H9 (cell line): ENCODE measurements at places on chromosomes 7 and 10.
A peak's percentile ranks its signal among the peaks of the same experiment; 100 is the strongest.

DNA sequence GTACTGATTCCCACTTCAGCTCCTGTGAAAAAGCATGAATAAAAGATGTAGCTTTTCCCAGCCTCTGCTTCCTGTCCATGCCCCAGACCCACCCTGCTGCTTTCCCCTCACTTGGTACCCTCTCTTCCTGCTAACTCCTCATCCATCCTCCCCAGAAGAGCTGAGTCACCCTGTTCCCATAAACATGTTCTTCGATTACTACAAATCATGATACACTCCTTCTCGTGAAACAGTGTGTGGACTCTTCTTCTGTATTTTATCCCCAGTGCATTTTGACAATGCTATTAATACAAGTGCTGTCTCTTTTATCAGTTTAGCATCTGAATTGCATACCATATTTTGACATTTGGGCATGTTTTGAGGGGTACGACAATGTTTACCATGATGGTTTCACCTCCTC, 45.8 kb upstream of the SORBS1 start:
- DNase-seq: no peak

DNA sequence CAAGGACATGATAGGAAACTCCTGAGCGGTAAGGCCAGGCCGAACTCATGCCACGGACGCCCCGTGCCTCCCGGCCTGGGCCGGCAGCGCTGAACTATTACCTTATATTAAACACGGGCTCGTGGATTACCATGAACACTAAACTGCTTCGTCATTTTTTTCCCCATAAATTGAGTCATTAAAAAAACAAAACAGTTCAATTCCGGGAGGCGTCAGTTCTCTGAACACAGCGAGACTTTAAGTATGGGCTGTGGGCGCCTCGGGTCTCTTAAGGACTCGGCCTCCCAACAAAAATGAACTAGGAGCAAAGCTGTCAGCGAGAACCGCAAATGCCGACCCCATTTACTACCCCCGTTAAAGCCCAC, 519 bp downstream of the PITRM1 start:
- no peak for DNase-seq

- DNase-seq: no peak
Observed at GRCh38 chr7:107474104-107474521, 4.3 kb downstream of the GPR22 start.

DNA sequence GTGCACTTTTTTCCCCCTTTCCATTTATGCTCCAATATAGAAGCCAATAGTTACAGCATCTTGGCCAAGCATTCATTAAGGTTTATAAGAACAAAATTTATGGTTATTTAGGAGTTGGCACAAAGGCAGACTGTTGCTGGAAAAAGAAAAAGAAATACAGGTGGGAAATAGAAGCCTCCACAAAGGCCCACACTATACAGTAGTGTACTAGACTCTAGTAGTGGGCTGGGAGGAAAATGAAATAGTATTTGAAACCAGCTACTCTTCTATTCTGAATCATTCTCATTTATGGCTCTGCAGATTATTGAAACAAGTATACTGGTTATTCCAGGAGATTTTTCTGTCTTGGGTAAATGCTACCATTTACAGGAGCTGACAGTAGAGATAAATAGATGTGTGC, 80.9 kb upstream of the CDK6 start:
- DNase-seq: no peak

DNA sequence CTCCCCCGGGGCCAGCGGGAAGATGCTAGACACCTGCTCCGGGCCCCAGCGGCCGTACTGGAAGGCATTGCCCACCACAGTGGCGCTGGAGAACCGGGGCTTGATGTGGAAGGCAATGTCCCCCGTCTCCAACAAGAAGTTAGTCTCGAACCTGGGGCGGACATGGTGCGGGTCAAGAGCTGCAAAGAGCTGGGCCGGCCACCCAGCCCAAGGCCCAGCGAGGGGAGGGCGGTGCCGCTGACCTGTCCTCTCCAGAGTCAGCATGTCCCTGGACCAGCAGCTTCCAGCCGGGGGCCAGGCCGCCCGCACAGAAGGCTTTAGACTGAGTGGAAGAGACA, 551 bp downstream of the GRIFIN start:
- no peak for DNase-seq

DNA sequence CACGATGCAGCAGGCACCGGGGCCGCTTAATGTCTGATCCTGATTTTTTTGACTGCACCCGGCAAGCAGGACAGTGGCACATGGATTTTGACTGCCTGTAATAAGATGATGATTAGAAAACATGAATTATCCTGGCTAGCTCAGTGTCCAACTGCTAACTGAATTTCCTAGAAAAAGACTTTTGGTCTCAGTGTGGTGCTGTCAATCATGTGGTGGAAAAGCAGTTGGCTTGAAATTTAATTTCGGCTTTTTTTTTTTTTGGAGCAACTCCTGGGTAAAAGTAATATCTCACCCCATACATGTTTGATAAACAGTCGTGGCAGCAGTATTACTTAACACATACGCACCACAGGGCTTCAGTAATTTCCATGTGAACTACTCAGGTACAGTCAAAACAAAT, 227.7 kb downstream of the FANK1 start:
- no peak for DNase-seq

DNA sequence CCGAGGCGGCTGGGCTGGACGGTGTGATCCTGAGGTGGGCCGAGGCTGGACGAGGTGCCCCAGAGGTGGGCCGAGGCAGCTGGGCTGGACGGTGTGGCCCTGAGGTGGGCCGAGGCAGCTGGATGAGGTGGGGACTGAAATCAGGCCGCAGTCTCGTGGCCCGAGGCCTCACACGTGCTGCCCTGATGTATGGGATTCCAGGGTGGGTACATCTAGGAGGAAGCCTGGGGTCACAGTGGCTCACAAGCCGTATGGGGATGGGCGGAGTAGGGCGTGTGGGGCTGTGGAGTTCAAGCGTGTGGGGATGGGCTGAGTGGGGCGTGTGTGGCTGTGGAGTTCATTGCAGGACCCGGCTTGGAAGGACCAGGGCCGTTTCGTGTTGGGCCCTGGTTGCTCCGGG, 12.5 kb upstream of the NKX6-2 start:
- DNase-seq: no peak

GRCh38 chr7:6317797-6318438, 45.5 kb upstream of the CYTH3 start:
- DNase-seq: peak; percentile 39

DNA sequence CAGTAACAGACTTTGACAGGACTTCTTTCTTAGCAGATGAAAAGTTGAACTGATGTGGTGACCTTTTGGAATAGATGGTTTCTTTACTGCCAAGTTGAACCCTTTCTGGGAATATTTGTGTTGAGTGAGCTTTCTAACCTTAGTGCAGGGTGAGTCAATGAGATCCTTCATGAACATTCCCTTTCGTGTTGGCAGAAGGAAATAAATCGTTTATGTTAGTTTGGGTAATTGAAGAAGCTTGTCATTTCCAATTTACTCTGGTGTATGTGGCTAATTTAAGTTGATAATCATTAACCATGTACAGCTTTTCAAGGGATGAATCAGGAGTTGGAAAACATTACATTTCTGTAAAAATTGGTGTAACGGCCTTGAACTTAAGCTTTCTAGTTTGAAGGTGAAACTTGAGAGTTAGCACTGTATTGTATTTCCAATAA, 43.4 kb downstream of the PTTG1IP2 start:
- no peak for DNase-seq

DNA sequence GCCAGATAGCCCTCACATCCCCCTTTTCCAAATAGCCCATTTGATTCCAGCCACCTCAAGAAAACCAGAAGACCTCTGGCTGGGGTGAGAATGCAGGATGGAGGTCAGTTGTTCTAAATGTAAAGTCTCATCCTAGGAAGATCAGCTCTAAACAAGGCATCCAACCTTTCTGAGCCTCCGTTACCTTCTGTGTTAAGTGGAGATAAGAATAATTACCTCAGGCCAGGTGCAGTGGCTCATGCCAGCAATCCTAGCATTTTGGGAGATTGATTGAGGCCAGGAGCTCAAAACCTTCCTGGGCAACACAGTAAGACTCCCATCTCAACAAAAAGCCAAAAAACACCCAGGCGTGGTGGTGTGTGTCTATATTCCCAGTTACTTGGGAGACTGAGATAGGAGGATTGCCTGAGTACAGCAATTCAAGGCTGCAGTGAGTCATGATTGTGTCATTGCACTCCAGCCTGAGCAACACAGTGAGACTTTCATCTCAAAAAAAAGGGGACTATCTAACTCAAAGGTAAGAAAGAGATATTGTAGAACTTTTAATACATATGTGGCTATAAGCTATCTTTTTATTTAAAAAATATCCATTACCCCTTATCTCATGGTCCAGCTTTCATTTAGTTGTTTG, 43.5 kb downstream of the PRTFDC1 start:
- no peak for DNase-seq

- no peak for DNase-seq
Observed at GRCh38 chr10:323651-324293, 188.5 kb downstream of the ZMYND11 start.

DNA sequence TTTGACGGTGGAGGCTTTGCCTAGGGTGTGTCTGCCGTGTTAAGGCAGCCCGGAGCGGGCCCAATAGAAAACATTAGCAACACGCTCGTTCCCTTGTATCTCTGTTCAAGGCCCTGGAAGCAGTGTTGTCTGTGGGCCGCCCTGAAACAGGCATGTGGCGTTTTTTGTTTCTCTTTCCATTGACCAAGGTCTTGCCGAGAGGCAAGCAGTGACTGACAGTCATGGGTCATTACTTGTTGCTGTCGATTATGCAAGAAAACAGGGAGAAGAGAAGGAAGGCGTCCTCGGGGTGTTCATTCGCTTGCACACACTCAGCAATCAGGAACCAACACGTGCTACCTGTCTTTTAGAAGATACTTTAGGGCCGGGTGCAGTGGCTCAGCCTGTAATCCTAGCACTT, 92.5 kb downstream of the EZH2 start:
- DNase-seq: no peak

- no peak for DNase-seq
Observed at GRCh38 chr7:84251277-84251781, 56.7 kb upstream of the SEMA3A start.

- peak; percentile 86 for DNase-seq
Observed at GRCh38 chr10:73886085-73886529, 11.8 kb upstream of the CAMK2G start.

GRCh38 chr7:82080254-82080927, 310.5 kb upstream of the HGF start:
- DNase-seq: no peak

GRCh38 chr10:29689001-29689400, 54.2 kb upstream of the SVIL start:
- no peak for DNase-seq

DNA sequence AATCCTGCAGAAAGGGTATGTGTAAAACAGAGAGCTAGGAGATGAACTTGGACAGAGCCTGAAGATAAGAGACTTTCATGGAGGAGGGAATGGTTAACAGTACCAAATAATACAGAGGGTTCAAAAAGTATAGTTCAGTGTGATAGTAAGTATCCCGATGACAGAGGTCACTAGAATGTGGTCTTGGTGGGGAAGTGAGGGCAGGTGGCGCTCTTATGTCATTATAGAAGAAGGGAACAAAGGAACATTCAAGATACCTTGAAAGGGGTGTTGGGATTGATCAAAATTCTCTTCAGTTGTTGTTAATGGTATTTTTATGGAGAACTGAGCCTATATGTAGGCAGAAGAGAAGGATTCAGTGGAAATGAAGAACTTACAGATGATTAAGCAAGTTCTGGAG, 312.5 kb downstream of the SUGCT start:
- DNase-seq: no peak

DNA sequence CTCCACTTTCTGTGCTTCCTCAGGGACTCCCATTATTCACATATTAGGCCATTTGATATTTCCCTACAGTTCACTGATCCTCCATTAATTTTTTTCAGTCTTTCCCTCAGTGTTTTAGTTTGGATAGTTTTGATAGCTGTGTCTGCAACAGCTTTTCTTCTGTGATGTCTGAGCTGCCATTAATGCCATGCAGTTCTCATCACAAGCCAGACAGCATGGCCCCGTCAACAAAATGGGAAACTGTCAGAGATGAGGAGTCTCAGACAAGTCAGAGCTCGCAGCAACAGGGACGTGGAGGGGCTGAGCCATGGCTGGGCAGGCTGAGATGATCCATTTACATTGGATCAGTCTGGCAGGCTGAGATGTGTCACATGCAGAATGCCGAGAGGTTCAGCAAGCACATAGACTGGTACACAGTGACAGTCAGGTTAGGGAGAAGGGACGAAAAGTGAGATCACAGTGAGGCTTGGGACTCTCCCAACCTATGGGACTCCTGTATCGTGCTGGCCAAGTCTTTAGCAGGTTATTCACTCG, 65.4 kb downstream of the NPS start:
- DNase-seq: no peak

GRCh38 chr7:21851559-21851967, 94.1 kb downstream of the CDCA7L start:
- no peak for DNase-seq

DNA sequence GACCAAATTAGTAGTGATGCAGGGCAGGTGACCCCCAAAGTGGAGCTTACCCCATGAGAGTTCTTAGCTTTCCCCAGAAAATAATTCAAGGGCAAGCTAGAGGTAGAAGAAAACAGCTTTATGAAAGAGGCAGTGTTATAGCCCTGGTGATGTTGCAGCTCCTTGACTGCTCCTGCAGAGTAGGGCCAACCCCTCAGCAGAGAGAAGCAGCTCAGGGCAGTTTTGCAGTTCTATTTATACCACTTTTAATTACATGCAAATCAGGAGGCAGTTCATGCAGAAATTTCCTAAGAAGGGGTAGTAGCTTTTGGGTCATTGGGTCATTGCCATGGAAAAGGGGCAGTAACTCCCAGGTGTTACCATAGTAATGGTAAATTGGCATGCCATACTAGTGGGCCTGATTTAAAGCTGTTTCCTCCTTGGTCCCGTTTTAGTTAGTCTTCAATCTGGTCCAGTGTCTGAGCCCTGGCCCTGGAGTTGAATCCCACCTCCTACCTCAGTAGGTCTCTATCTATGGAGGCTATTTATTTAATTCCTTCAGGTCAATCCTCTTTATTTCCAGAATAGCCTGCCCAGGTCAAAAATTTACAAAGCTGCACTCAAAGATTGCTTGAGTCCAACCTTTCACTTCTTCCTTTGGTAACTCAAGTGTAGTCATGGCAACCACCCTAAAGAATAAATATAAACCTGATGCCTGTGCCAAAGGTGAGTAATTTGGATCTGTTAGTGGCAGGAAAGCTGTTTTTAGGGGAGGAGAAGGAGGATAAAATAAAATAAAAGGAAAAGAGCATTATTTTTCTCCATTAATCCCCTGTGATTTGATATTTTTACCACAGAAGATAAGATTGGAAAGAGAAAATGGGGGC, 29.5 kb downstream of the PLXDC2 start:
- no peak for DNase-seq

GRCh38 chr10:102812231-102812876, 24.9 kb downstream of the CYP17A1 start:
- DNase-seq: no peak

DNA sequence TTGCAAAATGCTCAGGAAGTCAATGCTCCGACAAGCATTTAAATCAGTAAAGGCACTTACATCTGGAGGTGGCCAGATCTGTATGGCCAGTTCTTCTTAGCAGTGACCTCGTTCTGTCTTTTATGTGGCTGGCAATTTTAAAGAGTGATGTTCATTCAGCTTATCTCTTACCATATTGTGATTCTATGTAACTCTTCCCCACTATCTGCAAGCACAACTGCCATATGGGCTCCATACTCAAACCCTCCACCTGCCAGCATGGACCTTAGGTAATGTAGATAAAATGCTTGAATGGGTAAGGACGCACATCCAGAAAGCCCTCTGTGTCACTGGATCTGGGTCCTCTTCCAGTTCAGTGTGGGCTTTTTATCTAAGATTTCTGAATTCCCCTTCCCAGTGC, 42.4 kb upstream of the STK17A start:
- DNase-seq: no peak

- DNase-seq: no peak
Observed at GRCh38 chr10:33880291-33880690, 545.8 kb upstream of the NRP1 start.

GRCh38 chr7:73894733-73895551, 34.0 kb downstream of the TMEM270 start:
- no peak for DNase-seq
